ENCODE measurements at places on chromosomes 1 and 21.

DNA sequence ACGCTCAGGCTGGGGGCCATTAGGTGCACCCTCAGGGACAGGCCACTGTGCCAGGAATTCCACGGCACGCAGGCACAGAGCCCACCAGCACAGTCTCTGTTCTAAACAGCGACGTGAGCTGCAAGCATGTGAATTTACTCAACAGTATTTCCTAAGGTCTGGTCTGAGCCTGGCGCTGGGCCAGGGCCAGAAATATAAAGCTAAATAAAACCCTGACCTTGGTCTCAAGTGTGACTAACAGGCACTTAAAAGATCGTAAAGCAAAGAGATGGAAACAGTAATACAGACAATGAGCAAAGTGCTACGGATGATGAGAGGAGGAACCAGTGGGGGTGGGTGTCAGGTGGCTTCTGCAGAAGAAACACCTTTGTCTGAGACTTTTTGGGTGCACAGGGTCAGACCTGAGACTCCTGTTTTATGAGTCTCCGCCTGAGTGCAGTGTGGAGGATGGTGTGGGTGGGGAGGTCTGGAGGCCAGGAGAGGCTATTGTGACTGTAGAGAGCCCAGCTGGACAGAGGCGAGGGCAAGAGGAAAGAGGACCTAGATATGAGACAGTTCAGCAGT, 53.4 kb upstream of the EDN2 start:
- peaks cover 17% of the 10 kb centered on the region for H3K27me3 ChIP-seq
- DNase-seq = peak; percentile 35
- H3K4me1 ChIP-seq = peaks cover 15% of the 10 kb centered on the region
- H3K4me3 ChIP-seq = no peak overlapping the region
- H3K27ac ChIP-seq = no peak overlapping the region

DNA sequence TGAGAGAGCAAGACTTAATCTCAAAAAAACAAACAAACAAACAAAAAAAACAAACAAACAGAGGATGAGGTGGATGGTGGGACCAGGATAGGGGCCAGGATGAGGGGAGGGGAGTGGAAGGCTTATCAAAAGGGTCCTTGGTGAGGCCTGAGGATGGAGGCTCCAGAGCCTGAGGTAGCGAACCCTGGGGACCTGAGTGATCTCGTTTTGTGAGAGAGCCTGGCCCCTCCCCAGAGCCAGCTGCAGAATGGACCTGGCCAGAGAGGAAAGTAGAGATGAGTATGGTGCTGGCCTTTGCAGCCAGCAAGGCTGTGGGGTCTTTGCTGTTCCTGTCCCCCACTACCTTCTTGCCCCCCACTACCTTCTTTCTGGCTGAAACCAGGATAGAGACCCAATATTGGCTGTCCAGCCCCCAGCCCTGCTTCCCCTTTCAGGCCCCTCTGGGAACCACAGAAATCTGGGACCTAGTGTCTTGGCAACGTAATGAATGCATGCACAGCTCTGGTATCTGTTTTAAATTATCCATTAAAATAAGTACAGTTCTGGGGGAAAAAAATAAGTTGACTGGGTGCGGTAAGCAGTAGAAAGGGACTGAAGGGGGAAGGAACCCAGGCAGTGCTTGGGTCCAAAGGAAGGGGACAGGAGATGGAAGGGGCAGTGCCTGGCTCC, 1.1 kb upstream of the LMNA start:
- peaks cover 2% of the 10 kb centered on the region for H3K36me3 ChIP-seq
- peak overlapping the region; percentile 89 for H3K27ac ChIP-seq
- peaks cover 2% of the 10 kb centered on the region for H3K27me3 ChIP-seq
- peaks cover 40% of the 10 kb centered on the region for H3K4me1 ChIP-seq
- H3K4me3 ChIP-seq = peak overlapping the region; percentile 86

- peaks cover 20% of the 10 kb centered on the region for H3K4me1 ChIP-seq
- H3K27ac ChIP-seq = no peak overlapping the region
- DNase-seq = no peak
- H3K4me3 ChIP-seq = peak overlapping the region; percentile 81
Observed at GRCh38 chr1:19310061-19310460, 1.9 kb downstream of the AKR7A2 start.

DNA sequence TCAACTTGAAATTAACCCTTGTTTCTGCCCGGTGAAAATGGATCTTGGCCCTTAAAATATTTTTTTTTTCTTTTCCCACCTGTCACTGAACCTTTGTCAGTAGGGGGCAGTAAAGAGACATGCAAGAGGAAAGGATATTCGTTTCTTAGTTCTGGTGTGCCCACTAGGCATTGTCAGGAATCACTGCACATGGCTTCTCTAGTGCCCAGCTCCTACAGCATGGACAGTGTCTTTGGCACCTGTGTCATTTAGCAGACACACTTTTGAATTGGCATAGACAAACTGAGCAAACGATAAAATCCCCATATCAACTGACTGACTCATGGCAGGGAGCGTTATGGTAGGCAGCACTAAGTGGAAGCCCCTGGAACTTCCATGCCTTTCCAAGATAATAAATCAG, 1048.1 kb downstream of the BRINP3 start:
- H3K36me3 ChIP-seq = no peaks in the 10 kb centered on the region
- H3K27me3 ChIP-seq = peaks cover under 1% of the 10 kb centered on the region
- no peak overlapping the region for H3K4me3 ChIP-seq
- no peak for DNase-seq
- no peak overlapping the region for H3K27ac ChIP-seq

DNA sequence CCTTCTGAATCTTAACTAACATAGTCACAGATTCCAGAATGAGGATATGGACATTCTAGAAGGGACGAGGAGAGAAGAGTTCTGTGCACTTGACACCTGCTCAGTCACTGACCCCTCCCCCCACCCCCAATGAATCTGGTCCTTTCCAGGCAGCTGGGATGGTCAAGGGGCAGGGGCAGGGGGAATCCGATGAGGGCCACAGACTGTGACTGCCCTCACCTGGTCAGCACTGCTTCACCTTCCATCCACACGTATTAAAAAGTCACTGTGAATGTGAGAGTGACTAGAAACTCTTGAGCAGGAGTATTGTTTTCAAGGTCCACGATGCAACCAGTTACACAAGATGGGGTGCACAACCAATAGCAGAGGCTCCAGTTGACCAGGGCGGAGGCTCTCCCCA, 9.5 kb upstream of the PRAMEF12 start:
- H3K36me3 ChIP-seq = no peaks in the 10 kb centered on the region
- peaks cover 18% of the 10 kb centered on the region for H3K4me1 ChIP-seq
- H3K27ac ChIP-seq = no peak overlapping the region

Data from mesothelial cell of epicardium (in vitro differentiated cells).